ENCODE measurements at places on chromosomes 3 and 15. TPM values are rescaled to one million over a fixed set of nuclear protein-coding genes. Genes with fewer than 3 reads are reported as not detected.
A peak's percentile ranks its signal among the peaks of the same experiment; 100 is the strongest.

GRCh38 chr15:51533672-51534398, 88.7 kb downstream of the DMXL2 start:
- no peak overlapping the region for H3K27ac ChIP-seq
- no peak for DNase-seq
- peaks cover 28% of the 10 kb centered on the region for H3K36me3 ChIP-seq
- H3K27me3 ChIP-seq: no peaks in the 10 kb centered on the region
- H3K4me3 ChIP-seq: no peak overlapping the region
- no peaks in the 10 kb centered on the region for H3K4me1 ChIP-seq

DNA sequence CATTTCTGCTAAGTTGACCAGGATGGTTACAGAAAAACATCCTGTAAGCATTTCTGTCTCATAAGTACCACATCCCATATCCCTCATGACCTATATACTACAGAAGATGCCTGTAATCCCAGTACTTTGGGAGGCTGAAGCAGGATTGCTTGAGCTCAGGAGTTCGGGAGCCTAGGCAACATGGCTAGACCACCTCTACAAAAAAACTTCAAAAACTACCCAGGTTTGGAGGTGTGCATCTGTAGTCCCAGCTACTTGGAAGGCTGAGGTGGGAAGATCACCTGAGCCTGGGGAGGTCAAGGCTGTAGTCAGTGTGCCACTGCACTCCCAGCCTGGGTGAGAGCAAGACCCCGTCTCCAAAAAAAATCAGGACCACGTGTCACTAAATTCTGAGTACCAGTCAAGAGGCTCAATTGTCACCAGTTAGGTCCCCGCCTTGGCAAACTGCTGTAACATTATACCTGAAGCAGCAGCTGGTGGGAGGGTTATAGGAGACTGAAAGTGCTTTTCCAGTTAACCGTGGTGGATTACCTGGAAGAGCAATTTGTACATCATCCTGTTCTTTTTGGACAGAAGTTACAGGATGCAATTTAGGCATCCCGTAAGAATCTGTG, 6.2 kb downstream of the RPL32 start:
- no peak for DNase-seq
- H3K36me3 ChIP-seq: peaks cover 27% of the 10 kb centered on the region

GRCh38 chr3:57756528-57757401, 656 bp downstream of the SLMAP start:
- peak overlapping the region; percentile 97 for H3K27ac ChIP-seq
- peak overlapping the region; percentile 94 for H3K4me3 ChIP-seq
- H3K36me3 ChIP-seq: peaks cover 5% of the 10 kb centered on the region
- DNase-seq: peak; percentile 30
- no peaks in the 10 kb centered on the region for H3K27me3 ChIP-seq

DNA sequence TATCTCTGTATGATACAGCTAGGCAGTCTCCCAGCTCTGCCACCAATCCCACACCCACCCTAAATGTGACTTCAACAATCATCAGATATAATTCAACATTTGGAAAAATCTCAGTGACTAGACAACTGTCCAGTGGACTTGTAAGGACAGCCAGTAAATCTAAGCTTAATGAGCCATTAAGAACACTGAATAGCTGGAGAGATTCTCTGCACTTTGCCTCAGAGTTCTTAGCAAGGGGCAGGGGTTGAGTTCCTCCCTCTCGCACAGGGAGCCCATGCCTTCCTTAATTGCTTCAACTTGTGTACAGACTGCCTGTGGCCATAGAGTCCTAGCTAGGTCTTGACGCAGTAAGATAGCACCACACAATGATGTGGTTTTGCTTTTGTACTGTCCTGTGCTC, 15.6 kb downstream of the MEX3B start:
- DNase-seq: no peak
- no peaks in the 10 kb centered on the region for H3K36me3 ChIP-seq
- H3K27me3 ChIP-seq: no peaks in the 10 kb centered on the region
- H3K4me1 ChIP-seq: peaks cover 4% of the 10 kb centered on the region
- H3K27ac ChIP-seq: no peak overlapping the region

- no peak for DNase-seq
- no peak overlapping the region for H3K27ac ChIP-seq
- peaks cover 3% of the 10 kb centered on the region for H3K4me1 ChIP-seq
Measured at GRCh38 chr3:107973961-107974360, 116.9 kb downstream of the CD47 start.

The MYRIP gene
- 0.29 TPM for total RNA-seq

The RTP1 gene
- not detected for total RNA-seq
